NCI-H1048 (cell line): ENCODE measurements at places on chromosomes 16 and 17.

DNA sequence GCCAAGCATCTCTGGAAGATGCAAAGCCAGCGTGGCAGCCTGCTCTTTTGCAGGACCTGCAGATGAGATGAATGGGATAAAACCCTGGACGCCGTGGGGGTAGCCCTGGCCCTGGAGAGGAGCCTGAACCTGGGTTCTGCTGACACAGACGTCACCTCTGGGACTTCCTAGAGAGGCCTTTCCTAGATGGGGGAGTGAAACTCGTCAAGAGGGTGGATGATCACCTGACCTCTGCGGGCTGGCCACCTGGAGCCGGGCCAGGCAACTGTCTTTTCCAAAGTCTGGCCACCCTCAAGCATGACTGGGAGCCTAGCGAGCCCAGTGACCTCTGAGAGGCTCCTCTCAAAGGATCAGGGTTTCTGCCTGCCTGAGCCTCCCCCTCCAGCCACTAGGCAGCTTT lies 529.0 kb downstream of the KCNJ18 start:
- DNase-seq = no peak

DNA sequence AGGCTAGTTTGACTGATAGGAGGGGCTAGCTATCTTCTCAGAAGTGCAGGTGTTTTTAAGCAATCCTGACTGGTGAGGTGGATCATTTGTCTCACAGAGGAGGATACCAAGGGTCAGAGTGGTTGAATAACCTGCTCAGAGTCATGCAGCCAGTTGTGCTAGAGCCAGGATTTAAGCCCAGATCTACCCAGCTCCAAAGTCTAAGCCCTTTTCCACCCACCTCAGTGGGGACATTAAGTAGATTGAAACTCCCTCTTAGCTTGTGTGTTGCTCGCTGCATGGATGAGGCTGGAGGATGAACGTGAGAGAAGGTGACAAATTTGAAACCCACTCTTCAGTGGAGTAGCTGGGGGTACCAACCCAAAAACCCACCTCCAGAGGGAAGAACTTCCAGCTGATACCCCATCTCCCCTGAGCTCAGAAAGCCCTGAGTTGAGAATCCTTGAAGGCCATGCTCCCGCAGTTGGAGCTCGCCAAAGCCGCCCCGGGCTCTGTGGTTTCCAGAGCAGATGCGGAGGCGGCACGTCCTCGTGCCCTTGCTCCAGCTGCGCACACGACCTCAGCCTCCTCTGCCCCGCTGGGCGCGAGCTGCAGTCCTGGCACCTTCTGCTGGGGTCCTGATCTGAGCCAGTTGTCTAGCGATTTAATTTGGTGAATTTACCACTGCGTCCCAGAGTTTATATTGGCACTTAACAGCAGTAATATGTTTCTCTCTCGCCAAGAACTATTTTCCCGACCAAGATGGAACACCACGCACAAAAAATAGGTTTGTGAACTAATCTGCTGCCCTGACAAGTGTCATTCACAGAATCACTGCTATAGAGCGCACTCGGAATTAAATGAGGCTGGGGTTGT lies 159.5 kb downstream of the CCDC182 start:
- no peak for DNase-seq

GRCh38 chr16:57759541-57760356 lies 24.2 kb downstream of the KATNB1 start:
- no peak for DNase-seq

- no peak for DNase-seq
Measured at GRCh38 chr16:4351880-4352279, 759 bp upstream of the PAM16 start.

DNA sequence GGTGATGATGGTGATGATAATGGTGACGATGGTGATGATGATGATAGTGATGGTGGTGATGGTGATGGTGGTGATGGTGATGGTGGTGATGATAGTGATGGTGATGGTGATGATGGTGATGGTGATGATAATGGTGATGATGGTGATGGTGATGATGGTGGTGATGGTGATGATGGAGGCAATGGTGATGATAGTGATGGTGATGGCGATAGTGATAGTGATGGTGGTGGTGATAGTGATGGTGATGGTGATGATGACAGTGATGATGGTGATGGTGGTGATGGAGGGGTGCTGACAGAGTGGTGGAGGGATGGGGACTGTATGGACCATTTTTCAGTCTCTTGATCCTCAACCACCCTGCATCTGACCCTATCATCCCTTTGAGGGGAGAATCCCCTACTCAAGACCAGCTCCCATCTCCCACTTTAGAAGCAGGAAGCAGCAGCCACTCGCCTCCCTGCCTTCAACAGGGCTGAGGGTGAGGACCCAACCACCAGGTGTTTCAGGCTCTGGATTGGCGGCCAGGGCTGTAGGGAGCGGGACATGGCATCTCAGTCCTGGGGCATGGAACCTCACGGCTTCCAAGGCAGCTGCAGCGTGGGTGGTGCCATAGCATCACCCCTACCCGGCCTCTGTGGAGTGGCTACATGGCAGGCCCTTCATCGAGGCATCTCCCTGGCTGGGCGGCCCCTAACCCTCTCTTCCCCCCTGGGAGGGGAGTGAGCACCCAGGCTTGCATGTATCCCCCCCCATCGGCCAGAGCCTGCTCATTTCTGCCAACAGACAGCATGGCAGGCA lies 4.5 kb downstream of the FSCN2 start:
- no peak for DNase-seq

GRCh38 chr16:88532434-88533241 lies 37.6 kb upstream of the ZC3H18 start:
- DNase-seq = no peak

GRCh38 chr16:54879681-54880080 lies 51.0 kb upstream of the IRX5 start:
- no peak for DNase-seq

GRCh38 chr16:1010251-1010650 lies 28.7 kb downstream of the SOX8 start:
- DNase-seq = no peak

- DNase-seq = no peak
Measured at GRCh38 chr16:82059983-82060421, 24.9 kb downstream of the HSD17B2 start.

DNA sequence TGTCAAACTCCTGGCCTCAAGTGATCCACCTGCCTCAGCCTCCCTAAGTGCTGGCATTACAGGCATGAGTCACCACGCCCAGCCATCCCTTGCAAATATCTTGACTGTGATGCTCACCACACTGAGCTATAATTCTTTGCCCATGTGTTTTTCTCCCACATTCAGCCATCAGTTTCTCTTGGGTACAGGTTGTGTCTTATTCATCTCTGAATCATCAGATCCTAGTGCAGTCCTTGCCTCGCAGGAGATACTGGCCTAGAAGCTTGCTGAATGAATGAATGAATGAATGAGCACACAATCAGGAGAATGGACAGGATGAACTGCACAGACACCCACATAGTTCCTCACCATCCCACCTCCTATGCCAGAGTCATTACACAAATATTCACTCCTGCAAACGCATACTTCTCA lies 24.4 kb upstream of the ETV4 start:
- DNase-seq = no peak

- no peak for DNase-seq
Measured at GRCh38 chr16:79074951-79075350, 525.6 kb downstream of the MAF start.

GRCh38 chr17:12024327-12024726 lies 3.6 kb downstream of the MAP2K4 start:
- no peak for DNase-seq

- DNase-seq = no peak
Measured at GRCh38 chr16:14505846-14506245, 124.2 kb downstream of the PARN start.

DNA sequence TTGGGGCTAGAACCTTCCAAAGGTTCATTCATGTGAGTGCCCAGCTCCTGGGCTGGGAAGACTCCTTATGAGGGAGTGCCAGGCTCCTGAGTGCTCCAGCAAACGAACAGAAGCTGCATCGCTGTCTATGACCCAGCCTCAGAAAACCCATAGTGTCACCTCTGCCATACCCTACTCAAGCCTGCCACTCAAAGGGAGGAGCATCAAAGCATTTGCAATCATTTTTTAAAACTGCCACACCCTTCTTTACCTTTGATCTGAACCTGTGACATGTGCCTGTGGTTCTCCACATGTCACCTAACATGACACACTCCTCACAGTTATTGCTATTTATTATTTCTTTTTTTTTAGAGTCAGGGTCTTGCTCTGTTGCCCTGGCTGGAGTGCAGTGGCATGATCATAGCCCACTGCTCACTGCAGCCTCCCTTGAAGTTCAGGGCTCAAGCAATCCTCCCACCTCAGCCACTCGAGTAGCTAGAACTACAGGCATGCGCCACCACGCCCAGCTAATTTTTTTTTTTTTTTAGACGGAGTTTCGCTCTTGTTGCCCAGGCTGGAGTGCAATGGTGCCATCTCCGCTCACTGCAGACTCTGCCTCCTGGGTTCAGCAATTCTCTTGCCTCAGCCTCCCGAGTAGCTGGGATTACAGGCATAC lies 7.3 kb upstream of the KDM8 start:
- DNase-seq = no peak

GRCh38 chr16:67474551-67475455 lies 6.2 kb downstream of the ATP6V0D1 start:
- DNase-seq = no peak

GRCh38 chr17:7282752-7283321 lies 1.3 kb downstream of the SLC2A4 start:
- no peak for DNase-seq

GRCh38 chr17:31019004-31019403 lies 48.2 kb downstream of the RNF135 start:
- DNase-seq = no peak

- DNase-seq = no peak
Measured at GRCh38 chr16:66386629-66387622, 20.4 kb downstream of the CDH5 start.

GRCh38 chr17:80664217-80664790 lies 119.7 kb downstream of the RPTOR start:
- DNase-seq = no peak

- no peak for DNase-seq
Measured at GRCh38 chr16:57859331-57859730, 57.0 kb upstream of the KIFC3 start.

DNA sequence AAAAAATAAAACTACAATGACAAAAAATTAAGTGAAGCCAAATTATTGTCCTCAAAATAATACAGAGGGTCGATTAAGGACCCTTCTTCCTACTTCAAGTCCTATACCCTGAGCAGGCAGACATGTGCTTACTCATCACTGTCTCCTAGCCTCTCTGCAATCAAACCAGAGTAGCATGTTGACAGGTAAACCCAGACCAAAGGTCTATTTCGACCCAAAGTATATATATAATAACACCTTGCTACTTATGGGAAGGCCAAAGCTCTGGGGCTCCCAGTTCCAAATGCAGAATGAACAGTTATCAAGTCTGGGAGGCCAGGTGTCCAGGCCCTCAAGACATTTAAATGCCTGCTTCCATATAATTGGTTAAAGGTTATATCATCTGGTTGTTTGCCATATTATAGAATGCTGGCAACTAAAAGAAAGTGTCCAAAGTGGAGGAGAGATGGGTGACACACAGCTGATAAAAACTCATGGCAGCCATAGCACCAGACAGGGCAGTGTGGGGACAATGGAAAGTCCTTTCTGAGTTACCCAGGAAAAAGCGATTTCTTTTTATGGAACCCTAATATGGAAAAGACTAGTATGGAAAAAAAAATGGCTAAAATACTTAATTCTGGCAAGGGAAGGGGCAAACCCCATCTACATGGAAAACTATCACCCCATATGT lies 53.6 kb downstream of the N4BP1 start:
- no peak for DNase-seq

DNA sequence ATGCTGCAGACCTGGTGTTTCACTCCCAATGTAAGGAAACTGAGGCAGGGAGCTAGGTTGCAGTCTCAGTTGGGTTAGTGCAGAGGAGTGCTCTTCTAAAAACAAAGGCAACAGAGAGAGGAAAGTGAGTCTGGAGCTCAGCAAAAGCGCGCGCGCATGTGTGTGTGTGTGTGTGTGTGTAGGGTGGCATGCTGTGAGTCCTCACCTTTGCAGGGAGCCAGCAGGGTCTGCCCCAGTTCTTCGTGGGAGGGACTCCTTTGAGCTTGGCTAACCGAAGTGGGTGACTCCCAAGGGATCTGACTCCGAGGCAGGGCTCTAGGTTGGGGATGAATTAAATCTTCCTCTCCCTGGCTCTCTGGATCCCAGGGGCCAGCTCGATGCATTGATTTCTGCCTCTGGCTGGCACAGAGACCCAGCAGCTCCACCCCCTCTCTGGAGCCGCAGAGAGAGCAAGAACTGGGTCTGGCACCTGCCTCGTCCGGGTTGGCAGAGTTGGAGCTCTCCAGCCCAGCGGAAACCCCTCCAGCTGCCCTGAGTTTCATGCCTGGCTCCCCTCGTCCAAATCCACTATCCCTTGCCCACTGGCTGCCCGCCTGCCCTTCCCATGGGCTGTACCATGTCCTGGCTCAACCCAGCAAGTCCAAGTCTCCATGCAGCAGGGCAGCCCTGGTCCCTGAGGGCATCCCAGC lies 1.3 kb upstream of the BTBD17 start:
- no peak for DNase-seq

DNA sequence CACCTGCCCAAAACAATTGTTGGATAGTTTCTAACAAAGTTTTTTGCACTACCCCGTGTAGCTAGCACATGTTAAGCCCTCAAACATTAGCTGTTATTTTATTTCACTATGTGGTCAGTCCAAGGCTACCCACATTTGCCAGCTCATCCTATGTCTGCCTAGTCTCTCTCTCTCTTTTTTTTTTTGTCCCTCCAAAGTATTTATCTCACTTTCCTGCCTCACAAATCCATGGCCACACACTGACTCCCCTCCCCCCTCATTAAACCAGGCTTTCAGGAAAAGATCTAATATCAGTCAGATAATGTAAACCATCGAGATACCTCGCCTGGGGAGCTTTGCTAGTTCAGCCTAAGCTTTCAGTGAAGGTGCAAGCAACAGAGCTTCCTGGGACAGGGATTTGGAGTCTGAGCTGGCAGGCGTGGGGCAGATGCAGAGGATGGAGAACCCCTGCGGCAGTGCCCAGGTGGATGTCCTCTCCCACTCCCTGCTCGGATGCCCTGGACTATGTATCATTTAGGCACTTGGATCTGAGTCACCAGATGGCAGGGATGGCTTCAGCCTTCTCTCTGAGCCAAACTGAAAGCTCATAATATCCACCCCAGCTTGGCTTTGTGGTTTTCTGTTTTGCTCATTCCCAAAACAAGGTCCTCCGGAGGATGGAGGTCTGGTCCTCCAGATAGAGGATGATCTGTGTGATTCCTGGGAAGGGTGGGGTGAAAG lies 73.7 kb upstream of the FOXF1 start:
- DNase-seq = no peak

DNA sequence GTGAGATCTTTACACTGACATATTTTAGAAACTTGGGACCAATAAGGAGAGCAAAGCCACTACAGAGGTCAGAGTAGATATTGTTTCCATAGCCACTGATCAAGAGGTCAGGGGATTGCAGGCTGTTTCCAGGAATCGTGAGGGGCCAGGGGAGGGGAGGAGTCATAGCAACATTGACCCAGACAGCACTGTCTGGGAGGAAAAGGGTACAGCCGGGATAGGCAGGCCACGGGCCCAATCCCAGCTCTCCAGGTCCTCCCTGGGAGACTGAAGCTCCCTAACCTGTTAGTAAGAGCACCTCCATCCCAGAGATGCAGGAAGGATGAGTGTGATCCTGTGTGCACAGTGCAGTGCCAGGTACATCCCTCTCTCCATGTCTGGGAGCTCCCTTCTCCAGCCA lies 48.5 kb upstream of the TMEM132E start:
- DNase-seq = no peak
